ENCODE measurements at places on chromosomes 7 and 10. TPM values are rescaled to one million over a fixed set of nuclear protein-coding genes. Genes with fewer than 3 reads are reported as not detected.

DNA sequence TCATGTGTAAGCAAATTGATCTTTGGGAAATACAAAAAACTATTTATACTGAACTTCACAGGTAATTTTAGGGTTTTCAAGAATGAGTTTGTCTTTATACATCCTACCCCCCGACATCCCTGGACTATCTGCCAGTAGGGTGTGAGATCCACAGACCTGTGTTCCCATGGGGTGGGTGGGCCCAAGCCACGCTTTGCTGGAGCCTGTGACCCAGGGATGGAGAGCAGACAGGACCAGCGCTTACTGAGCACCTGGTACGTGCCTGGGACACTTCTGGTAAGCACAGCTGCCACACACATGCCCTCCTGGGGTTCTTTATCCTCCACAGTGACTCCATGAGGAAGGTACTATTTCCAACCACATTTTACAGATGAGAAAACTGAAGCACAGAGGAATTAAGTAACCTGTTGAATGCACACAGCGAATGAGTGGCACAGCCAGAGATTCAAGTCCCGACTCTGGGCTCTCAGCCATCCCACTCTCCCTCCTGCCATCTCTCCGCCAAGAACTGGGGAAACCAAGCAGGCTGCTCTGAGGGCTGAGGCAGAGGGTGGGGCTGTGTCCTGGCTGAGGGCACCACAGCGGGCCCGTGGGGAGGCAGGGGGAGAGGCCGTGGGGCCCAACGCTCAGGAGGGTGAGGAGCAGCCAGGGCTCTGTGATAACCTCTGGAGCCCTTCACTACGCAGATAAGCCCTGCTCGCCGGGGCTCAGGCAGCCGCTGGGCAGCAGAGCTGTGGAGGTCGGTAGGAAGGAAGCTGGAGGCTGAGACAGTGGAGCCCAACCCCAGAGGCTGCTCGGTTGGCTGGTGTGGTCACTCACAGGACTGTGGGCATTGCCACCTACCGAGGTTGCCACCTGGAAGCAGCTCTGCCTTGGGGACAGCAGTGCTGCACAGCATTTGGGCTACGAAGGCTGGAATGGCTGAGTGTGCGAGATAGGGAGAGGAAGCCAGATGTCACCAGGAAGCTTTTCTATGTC lies 124.2 kb downstream of the ARHGAP22 start:
- no peak for DNase-seq

DNA sequence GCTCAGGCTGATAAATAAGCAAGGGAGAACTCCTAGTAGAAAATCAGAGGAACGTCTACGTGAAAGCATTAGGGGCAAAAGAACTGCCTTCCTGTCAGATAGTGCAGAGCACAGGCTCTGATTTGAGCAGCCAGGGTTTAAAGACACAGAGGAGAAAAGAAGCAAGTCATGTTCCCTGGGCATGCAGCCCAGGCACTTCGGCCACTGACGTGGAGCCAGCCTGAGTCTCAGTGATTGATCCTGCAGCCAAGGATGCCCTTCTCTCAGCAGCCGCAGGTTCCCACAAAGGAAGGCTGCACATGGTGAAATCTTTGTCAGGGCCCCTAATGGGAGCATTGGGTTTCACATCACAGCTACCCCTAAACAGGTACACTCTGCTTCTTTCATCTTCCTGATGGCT lies 161.7 kb upstream of the HPS1 start:
- DNase-seq = no peak

GRCh38 chr10:120979435-120980278 lies 128.5 kb downstream of the WDR11 start:
- peak; percentile 1 for DNase-seq

- no peak for DNase-seq
Measured at GRCh38 chr7:76142861-76143260, 58.8 kb upstream of the SRRM3 start.

DNA sequence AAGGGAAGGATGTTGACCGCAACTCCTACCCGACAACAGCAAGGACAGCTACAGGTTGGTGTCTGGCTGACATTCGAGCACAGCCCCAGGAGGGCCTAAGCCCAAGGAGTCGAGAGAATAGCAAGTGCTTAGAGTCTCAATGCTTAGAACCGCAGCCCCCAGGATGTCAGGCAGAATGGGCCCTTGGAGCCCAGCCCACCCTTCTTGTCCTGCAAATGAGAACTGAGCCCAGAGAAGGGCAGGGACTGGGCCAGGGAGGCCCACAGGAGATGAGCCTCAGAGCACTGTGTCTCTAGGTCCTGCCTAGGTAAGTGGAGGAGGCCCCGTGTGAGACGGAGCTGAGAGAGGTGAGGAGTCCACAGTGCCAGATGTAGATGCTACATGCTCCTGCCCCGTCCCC lies 173.3 kb upstream of the ZMIZ1 start:
- no peak for DNase-seq

DNA sequence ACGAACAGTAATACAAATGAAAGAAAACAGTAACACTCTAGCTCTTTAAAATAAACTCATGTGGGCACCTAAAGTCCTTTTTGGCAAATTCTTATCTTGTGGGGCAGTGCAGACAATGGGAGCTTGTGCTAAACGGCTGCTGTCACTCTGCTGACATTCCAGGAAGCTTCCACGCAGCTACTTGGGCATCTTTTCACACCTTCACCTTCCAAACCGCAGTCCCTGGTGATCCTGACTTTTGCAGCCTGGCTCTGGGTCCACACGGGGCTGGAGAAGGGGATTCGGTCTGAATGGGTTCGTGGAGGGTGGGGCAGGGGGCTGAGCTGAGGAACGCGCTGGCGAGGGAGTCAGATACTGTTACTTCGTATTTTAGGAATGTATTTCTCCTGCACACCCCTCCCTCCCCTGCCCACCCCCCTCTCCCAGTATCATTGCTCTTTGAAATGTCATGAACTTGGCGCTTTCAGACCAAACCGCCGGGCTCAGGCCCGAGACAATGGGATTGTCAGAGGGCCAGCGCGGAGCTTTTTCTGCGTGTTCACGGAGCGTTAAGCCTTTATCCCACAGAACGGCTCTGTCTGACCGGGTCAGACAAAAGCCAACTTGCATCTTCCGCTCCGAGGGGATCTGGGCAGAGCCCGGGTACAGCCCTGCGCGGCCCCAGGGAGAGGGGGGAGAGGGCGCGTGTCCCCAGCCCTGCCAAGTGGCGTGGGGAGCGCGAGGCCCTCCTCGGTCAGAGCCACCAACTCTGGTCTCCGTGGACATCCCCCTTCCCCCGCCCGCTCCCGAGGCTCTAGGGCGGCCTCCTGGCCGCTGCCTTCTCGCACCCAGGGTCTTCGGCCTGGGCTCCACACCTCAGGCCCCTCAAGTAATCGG lies 76.7 kb upstream of the EN2 start:
- no peak for DNase-seq

The EZH2 gene
- total RNA-seq = 18.1 TPM

The TRIM24 gene
- total RNA-seq = 14.5 TPM
